A673 (cell line): ENCODE measurements at places on chromosomes 1 and 21.

DNA sequence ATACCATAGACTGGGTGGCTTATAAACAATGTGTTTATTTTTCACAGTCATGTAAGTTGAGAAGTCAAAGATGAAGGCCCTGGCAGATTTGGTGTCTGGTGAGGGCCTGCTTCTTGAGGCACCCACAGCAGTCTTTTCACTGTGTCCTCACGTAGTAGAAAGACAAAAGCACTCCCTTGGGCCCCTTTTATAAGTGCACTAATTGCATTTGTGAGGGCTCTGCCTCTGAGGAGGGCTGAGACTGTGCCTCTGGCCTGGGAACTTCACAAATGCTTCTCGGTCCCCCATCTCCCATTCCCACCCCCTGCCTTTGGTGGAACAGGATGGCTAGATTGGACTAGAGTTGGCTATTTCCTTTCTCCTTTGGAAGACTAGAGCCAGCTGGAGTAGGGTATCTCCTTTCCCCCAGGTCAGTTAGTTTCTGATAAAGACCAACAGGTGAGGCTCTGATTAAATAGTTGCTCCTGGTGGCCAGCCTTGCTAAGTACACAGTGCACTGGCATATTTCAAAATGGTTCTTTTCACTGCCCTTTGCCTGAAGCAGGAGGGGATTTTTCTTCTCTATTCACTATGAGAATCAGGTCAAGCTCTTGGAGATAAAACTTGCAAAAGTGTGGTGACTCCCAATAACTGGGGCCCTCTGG lies 82.9 kb downstream of the PLPPR4 start:
- no peak for DNase-seq

DNA sequence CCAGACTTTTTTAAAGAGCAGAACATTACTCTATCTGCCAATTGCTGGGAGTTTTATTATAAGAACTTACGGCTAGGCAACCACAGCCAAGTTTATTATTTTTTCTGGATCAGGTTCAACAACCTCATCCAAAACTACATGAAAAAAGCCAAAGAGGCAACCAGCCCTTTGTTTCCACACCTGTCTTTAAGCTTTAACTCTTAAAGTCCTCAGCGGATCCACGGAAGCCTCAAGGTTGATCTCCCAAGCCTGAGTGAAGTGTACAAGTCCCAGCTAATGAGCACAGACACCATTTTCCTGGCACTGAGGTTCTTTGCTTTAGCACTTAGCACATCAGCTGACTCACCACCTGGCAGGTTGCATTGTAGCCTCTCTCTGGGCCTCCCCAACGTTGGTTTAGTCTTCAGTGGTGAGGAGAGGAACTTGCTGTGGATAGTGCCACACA lies 143.1 kb downstream of the TGFBR3 start:
- no peak for DNase-seq

DNA sequence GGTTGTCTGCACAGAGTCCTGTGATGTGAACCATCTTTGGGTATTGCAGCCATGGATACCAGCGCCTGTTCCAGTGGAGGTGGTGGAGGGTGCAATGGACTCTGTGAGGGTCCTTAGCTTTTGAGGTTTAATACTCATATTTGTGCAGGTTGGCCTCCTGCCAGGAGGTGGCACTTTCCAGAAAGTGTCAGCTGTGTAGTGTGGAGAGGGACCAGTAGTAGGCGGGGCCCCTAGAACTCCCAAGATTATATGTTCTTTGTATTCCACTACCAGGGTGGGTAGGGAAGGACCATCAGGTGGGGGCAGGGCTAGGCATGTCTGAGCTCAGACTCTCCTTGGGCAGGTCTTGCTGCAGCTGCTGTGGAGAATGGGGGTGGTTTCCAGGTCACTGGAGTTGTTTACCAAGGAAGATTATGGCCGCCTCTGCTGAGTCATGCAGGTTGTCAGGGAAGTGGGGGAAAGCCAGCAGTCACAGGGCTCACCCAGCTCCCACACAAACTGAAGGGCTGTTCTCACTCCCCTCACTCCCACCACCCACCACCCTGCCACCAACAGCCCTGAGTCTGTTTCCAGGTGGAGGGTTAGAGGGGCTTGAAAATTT lies 31.2 kb upstream of the ZNF678 start:
- DNase-seq: no peak

DNA sequence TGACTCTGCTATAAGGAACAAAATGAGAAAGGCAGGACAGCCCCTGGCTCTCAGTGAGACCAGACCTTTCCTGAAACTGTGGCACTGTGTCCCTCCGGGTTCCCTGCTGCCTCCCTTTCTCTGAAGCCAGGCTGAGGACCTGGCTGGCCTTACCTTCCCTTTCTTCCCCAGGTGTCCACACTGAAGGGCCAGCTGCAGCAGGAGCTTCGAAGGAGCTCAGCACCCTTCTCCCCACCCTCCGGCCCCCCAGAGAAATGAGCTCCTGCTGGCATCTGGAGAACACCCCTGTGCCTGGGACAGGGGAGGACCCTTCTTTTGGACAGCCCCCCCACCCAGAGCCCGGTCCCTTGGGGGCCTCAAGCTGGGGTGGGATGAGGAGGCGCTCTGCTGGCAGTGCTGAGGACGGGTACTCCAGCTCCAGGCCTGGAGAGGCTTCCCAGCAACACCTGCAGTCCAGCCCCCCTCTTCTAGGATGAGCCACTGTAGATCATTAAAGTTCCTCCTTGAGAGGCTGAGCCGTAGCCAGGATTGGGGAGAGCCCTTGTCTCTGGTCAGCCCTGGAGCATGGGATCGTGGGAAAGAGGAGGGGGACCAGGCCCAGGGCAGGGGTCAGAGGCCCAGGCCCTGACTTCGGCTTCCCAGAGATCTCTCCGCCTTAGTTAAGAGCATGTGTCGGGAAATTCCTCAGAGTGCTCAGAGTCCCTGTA lies 8.1 kb downstream of the MFAP2 start:
- no peak for DNase-seq

GRCh38 chr1:185699874-185700273 lies 34.3 kb upstream of the HMCN1 start:
- no peak for DNase-seq

- DNase-seq: no peak
Observed at GRCh38 chr21:41119901-41120300, 48.1 kb upstream of the BACE2 start.

GRCh38 chr1:17423781-17424245 lies 15.7 kb downstream of the RCC2 start:
- DNase-seq: no peak
